ENCODE measurements at places on chromosomes 2 and 18.
A peak's percentile ranks its signal among the peaks of the same experiment; 100 is the strongest.

GRCh38 chr18:59646963-59647307 lies 50.3 kb downstream of the CCBE1 start:
- DNase-seq = no peak

GRCh38 chr2:190904640-190905261 lies 24.1 kb downstream of the GLS start:
- DNase-seq = no peak

- no peak for DNase-seq
Observed at GRCh38 chr18:28626756-28627155, 449.8 kb upstream of the CDH2 start.

DNA sequence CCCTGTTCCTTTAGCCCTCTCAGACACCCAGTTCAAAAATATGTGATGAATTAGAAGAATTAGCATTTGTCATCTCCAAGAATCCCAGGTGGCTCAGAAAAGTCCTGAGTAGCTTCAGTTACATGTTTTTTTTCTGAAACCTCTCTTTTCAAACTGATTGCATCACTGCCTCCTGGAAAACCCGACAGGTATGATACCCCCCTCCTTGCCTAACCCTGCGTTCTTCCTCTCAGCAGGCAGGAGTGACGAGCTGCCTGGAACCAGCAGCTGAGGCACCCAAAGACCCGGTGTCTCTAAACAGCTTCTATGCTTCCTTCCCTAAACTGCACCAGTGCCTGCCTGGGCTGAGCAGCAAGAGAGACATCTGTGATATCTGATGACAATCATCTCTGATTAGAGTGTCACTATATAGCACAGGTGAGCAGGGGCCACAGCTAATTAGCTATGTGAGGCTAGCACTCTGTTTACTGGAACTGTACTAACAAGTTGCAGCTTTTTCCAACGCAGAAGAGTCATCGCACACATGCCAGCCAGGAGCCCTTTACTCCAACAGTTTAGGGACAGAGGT lies 376.4 kb upstream of the ATP5MC3 start:
- no peak for DNase-seq

DNA sequence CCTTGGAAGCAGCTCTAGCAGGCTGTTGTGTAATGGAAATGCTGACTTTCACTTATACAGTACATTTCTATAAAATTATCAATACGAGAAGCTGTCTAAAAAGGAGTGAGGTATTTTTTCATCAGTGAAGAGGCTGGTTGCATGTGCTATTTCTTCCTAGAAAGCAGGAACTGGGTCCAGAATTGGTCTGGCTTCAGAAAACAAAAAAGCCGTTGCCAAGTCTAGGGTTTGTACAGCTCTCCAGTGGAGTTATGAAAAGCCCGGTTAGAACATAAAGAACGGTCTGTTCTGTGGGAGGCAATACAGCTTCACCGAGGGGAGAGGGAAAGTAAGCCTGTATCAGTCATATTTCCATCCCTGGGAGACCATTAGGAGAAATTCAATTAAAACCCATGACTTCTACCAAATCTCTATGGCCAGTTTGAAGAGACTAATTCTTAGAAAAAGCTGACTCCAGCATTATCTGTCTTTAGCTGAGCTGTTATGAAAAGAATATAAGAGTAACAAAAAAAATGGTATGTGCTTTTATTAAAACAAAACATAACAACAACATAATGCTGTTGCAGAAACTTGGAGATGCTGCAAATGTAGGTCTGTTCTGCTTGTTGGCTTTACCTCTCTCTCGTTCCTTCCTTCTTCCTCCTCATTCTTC lies 217.0 kb downstream of the CMPK2 start:
- no peak for DNase-seq

DNA sequence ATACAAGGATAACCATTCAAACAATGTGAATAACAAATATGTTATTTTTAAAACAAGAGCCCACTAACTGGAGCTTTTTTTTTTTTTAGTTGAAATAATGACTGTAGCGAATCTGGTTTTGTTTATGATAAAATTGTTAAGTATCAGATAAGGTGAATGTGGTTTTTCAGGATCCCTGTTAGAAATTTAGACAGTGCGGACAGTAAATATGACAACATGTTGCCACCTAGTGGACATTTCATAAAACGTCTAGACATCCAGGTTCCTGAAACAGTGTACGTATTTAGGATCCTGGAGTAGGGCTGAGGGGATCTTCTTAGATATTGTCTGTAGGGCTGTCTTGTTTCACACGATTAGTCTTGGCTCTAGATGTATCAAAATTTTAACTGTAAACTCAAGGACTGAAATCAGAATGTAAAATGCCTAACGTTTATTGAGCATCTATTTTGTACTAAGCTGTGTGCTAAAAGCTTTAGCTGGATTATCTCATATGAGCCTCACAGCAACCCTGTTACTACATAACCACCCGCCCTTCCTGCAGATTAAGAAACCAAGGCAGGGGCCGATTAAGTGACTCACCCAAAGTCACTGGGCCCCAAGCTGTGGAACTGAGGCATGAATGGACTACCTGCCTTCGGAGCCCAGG lies 23.9 kb upstream of the CCDC68 start:
- no peak for DNase-seq

DNA sequence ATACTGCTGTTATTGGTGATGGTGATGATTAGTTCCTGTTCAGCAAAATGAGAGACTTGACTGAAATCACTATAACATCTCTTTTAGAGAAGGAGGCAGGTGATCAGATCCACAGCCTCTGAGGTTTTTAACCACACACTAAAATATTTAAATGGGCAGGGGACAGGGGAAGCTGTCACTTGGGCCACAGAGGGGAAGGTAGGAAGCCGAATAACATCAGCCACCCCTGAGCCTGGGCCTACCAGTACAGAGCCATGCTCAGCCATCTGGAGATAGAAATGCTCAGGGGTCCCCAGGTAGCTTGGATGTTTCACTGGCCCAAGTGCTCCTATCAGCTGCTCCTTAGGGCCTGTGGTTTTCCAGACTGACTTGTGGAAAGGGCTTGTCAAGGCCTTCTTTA lies 122.3 kb downstream of the MRO start:
- DNase-seq = no peak

GRCh38 chr2:63049970-63050333 lies 678 bp upstream of the OTX1 start:
- no peak for DNase-seq

DNA sequence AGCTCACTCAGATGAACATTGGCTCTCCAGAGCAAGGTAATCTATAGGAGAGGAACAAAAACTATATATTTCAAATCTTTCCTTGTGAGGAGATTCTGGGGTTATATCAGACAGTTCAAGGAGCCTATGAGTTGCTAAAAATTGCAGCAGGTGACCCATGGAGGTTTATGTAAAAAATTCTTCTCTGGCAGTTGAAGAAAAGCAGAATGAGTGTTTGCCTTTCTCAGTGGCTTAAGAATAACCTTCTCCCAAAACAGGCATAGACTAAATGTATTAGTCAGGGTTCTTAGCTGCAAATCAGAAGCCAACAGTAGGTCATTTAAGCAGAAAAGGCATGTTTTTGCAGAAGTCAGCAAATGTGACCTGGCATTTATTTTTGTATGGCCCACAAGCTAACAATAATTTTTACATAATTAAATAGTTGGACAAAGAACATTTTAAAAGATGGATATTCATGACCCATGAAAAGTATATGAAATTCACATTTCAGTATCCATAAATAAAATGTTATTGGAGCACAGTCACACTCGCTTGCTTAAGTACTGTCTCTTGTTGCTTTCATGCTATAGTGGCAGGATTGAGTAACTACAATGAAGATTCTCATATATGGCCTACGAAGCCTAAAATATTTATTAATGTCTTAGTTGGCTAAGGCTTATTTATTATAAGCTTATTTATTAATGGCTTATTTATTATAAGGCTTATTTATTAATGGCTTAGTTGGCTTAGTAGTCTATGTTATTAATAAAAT lies 93.4 kb upstream of the TLK1 start:
- DNase-seq = no peak

- no peak for DNase-seq
Observed at GRCh38 chr2:64221935-64222334, 77.7 kb upstream of the PELI1 start.

GRCh38 chr2:53559302-53559966 lies 208.2 kb upstream of the CHAC2 start:
- DNase-seq = no peak

GRCh38 chr18:23042133-23042532 lies 93.2 kb upstream of the CABLES1 start:
- no peak for DNase-seq

- DNase-seq = no peak
Observed at GRCh38 chr18:57901825-57902589, 98.9 kb upstream of the ATP8B1 start.

GRCh38 chr2:44807201-44808025 lies 134.1 kb upstream of the SIX3 start:
- DNase-seq = no peak

- DNase-seq = no peak
Observed at GRCh38 chr2:102470168-102470567, 2.9 kb upstream of the SLC9A4 start.

DNA sequence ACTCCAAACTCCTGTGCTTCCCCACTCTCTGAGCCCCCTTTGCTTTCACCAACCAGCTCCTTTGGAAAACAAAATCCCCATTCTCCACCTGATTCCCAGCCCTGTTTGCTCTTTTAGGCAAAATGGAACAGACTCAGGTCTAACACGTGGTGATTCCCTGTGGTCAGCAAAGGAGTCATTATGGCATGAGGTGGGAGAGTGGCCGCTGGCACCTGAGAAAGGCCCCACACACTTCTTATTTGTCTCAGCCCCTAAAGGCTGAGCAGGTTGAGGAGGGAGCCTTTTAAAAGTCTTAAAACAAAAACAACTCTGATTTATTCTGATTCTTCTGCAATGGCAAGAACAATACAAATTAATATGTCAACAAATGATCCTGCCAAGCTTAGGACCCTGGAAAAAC lies 401.2 kb downstream of the TNS1 start:
- no peak for DNase-seq

DNA sequence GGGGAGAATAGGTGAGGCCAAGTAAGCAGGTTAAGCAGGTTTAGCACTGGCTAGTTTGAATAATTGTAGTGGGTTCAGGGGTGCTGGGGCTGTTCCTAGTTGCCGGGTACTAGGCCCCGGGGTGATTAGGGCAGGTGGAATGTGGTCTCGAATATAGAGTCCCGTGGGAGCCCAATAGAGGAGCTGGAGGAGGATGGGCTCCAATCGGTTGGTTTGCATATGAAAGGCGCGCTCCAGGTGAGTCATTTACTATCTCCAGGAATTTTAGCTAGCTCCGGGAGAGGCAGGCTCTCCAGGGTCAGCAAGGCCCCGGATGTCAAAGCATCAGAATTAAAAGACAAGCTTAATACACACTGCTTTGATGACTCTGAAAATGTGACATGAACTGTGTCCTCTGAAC lies 304.0 kb downstream of the ZNF521 start:
- DNase-seq = no peak

GRCh38 chr2:102184568-102184967 lies 2.3 kb upstream of the IL1RL2 start:
- no peak for DNase-seq

DNA sequence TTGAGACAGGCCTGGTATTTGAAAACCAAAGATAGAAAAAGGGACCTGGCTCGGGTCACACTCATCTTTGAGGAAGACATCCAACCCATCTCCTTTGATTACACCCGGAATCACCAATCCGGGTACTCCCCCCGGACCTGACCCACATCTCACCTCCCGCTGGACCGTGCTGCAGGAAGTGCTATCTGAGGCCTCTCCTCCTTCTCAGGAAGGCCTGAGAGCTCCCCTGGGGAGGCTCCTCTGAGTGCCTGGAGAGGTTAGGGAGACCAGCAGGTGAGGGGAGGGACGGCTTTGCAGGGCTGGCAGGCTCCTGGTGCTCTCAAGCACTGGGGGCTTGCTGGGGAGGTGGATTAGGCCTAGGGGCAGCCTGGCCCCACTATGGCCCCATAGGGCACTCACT lies 170.9 kb downstream of the ACKR3 start:
- no peak for DNase-seq

DNA sequence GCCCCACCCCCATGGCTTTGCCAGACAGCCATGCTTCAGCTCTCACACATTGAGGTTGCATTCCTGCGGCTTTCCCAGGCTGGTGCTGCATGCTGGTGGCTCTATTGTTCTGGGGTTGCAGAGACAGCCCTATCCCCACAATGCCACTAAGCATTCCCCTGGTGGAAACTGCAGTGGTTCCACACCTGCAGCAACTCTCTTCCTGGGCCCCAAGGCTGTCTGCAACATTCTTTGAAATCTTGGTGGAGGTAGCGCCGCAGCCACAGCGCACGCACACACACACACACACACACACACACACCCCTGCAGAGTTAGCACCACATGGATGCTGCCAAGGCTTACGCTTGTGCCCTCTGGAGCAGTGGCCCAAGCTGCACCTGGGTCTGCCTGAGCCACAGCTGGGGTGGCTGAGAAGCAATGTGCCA lies 21.4 kb downstream of the SFXN5 start:
- DNase-seq = peak; percentile 30

GRCh38 chr2:85445316-85446295 lies 27.1 kb downstream of the SH2D6 start:
- DNase-seq = peak; percentile 60

DNA sequence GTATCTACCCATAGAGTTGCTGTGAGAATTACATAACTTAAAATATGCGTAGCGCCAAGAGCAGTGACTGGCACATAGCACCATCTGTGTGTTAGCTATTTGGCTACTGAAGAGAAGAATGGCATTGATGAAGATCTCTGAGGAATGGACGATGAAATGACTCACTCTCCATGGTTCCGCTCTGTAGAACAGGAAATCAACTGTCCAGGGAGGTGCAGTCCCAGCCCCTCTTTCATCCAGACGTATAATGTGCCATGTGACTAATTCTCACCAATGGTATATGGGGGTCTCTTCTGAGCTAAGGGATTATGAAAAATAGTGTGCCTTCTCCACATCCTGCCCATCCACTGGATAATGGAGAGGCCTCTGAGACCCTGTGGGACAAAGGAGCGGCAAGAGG lies 254.8 kb downstream of the CYP26B1 start:
- no peak for DNase-seq

DNA sequence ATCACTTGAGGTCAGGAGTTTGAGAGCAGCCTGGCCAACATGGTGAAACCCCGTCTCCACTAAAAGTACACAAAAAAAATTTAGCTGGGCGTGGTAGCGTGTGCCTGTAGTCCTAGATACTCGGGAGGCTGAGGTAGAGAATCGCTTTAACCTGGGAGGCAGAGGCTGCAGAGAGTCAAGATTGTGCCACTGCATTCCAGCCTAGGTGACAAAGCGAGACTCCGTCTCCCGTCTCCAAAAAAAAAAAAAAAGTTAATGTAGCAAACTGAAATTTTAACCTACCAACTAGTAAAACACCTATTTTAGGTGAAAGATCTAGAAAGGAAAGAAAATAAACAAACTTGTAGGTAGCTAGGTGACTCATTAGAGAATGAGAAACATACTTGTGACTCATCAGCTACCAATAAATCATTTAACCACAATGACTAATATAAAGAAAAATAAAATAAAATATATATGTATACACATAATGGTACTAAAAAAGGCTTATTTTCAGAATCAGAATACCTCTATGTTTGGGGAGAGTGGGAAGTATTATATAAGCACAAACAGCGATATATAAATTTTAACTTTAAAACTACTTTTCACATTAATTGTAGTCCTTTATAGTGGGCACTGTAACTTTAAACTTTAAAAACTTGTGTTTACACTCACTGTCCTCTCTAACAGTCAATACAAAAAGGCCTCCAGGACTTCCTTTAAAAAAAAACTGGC lies 36.6 kb downstream of the DARS1 start:
- no peak for DNase-seq

- DNase-seq = no peak
Observed at GRCh38 chr2:60319031-60319547, 234.4 kb downstream of the BCL11A start.

- DNase-seq = no peak
Observed at GRCh38 chr18:22214731-22215528, 45.5 kb downstream of the GATA6 start.

GRCh38 chr18:1017227-1018058 lies 112.8 kb downstream of the ADCYAP1 start:
- no peak for DNase-seq

All from DND-41 (cell line).